Trophoblast cell (in vitro differentiated cells and primary cell): ENCODE measurements at places on chromosomes 7 and 10.

DNA sequence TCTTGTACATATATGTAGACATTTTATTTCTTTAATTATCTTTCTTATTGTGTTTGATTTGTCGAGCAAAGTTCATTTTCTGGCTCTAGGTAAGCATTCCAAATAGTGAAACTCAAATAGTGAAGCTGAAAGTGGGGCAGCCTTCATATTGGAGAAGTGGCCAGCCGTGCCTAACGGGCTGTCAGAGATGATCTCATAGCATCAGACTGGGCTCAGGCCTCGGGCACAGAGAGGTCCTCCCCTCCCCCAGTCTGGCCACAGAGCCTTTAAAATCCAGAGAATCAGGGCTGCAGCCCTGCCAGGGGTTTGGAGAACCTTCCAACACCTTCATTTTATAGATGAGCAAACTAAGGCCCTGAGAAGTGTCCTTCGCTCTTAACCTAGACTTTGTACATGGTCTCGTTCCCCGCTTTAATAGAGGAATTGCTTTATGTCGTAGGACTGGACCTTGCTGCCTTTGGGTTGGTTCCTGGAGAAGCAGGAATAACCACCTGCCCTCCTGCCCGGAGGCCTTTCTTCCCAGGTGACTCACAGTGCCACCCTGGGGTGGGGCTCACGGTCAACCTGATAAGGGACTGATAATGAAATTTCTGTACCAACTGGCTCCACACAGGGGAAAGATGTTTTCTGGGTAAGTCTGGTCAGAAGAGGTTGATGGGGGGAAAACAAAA is 7.3 kb downstream of the TSPAN15 start:
- no peak overlapping the region for H3K4me3 ChIP-seq
- H3K27me3 ChIP-seq = no peaks in the 10 kb centered on the region
- peak; percentile 81 for DNase-seq

DNA sequence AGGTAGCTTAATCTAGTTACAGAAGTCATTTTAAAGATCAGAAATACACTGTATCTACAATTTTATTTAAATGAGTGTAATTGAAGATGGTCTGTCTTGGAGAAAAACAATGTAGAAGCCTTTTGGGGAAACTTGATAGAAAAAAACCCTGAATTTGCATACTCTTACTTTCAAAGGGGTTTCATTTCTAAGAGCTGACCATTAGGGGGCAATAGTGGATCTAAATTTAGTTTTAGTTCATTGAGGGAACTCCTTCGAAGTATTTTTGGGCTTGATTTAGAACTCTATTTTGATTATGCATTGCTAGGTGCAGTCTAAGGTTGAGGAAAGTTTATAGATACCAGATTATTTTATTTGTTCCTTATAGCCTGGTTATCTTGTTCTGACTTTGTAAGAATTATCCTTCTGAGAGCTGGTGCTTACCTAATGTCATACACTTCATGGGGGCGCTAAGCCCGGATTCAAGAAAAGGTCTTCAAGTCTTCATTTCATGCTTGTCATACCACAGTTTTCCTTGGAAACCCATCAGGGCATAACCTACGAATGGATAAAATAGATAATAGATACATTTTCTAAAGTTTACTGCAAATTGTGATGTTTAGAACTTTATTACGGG is 69.1 kb upstream of the MXI1 start:
- H3K36me3 ChIP-seq = peaks cover 3% of the 10 kb centered on the region
- H3K4me3 ChIP-seq = no peak overlapping the region
- H3K27ac ChIP-seq = no peak overlapping the region

DNA sequence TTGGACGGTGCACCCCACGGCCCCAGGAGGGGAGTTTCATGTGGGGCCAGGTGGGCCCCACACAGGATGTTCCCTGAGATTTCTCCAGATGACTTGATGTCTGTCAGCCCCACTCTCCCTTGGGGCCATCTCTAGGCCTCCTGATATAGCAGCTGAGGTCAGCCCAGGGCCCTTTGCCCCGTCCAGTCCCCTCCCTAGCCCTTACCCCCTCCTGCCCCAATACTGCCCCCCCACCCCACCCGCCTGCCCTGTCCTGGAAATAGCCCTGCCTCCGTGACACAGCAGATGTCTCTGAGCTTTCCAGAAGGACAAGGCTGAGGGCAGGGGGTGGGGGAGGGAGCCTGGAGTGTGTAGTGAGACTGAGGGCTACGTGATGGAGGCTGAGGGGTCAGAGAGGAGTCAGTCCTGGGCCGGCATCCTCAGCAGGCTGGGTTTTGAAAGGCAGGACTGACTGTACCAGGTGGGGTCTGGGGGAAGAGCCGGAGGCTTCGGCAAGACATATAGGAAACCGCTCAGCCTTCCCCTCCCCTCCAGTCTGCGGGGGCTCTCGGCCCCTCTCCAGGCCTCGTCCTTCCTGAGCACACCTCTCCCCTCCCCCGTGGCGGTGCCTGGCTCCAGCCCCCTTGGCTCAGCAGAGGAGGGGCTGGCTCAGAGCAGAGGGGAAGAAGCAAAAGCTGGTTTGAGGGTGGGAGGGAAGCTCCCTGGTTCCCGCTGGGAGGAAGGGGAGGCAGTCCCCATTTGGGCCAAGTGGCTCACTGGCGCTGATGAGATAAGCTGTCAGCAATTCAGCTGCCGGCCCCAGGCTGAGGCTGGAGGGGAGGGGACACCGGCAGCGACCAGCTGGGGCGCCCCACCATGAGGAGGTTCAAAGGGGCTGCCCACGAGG is 2.0 kb downstream of the FLNC start:
- H3K4me1 ChIP-seq = peaks cover 39% of the 10 kb centered on the region
- H3K4me3 ChIP-seq = peak overlapping the region; percentile 89
- DNase-seq = no peak
- H3K36me3 ChIP-seq = peaks cover 27% of the 10 kb centered on the region

- no peak overlapping the region for H3K27ac ChIP-seq
- no peaks in the 10 kb centered on the region for H3K27me3 ChIP-seq
- no peak overlapping the region for H3K4me3 ChIP-seq
- H3K36me3 ChIP-seq = no peaks in the 10 kb centered on the region
- no peak for DNase-seq
Measured at GRCh38 chr10:44572146-44572545, 187.2 kb upstream of the CXCL12 start.

DNA sequence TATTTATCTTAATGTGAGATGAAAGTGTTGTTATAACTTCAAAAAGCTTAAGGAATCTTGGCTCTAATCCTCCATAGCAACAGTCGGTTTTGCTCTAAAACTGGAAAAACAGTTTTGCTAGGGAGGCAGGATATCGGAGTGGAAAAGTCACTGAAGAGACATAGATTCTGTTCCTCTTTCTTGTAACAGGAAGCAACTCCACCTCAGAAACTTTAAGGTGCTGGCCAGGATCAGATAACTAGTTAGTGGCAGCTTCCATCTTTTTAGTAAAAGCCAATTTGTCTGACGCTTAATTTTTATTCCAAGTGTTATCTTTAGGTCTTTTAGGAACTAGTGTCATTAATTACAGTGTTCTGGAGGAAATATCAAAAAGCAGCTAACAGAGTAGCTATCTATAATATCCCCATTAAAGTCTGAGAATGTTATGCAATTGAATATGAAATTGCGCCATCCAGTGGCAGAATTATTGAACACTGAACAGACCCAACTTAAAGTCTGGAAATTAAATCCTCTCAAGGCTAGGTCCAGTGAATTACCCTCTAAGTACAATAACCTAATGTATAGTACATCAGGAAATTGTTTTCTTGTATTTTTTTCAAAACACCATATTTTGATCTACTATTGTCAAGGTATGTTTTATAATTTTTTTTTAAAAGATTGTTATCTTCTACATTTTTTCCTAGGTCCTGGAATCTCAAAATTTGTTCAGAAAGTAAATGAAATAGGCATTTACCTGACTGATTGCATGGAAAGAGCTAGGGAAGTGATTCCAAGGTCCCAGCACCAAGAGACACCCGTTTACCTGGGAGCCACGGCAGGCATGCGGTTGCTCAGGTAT is 65.9 kb upstream of the CC2D2B start:
- peak; percentile 86 for DNase-seq
- no peak overlapping the region for H3K4me3 ChIP-seq
- no peaks in the 10 kb centered on the region for H3K4me1 ChIP-seq
- H3K27ac ChIP-seq = no peak overlapping the region
- no peaks in the 10 kb centered on the region for H3K36me3 ChIP-seq
- no peaks in the 10 kb centered on the region for H3K27me3 ChIP-seq

DNA sequence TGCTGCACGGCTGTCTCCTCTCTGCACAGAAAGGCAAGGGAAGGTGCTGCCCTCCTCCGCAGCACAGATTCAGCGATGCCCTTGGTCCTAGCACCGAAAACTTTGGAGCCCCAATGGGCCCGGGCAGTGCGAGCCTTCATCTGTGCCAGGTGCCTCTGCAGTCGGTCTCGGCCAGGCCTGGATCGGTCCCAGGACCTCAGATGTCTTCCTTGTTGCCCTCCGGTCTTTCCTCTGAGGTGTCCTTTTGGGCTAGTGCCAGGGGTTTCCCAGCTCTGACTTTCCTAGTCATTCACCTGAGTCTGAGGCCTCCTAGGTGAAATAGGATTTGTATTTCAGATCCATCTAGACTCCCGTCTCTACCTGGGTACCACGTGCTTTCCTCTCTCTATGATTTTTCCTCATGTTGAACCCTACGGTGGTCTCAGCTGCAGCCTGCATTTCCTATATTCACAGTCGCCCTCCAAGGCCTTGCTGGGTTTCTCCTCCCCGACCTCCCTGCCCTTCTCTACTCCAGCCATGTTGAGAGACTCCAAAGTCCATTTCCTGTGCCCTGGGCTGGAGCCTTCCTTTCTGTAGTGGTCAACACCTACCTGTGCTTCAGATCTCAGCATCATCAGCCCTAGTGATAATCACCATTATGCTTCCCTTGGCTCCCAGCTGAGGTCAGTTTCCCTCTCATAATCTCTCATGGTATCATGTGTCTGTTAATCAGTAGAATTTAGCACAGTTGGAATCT is 92.0 kb upstream of the PRSS58 start:
- H3K27ac ChIP-seq = no peak overlapping the region
- no peak overlapping the region for H3K4me3 ChIP-seq
- no peaks in the 10 kb centered on the region for H3K4me1 ChIP-seq
- no peaks in the 10 kb centered on the region for H3K27me3 ChIP-seq
- no peaks in the 10 kb centered on the region for H3K36me3 ChIP-seq
- DNase-seq = no peak

GRCh38 chr7:150360363-150361058 is 8.1 kb upstream of the REPIN1 start:
- no peak for DNase-seq
- no peak overlapping the region for H3K27ac ChIP-seq
- H3K27me3 ChIP-seq = no peaks in the 10 kb centered on the region
- H3K36me3 ChIP-seq = no peaks in the 10 kb centered on the region
- no peak overlapping the region for H3K4me3 ChIP-seq
